ENCODE measurements at places on chromosomes 11 and 22.

GRCh38 chr11:11937957-11938356 lies 70.5 kb downstream of the DKK3 start:
- no peak for DNase-seq

DNA sequence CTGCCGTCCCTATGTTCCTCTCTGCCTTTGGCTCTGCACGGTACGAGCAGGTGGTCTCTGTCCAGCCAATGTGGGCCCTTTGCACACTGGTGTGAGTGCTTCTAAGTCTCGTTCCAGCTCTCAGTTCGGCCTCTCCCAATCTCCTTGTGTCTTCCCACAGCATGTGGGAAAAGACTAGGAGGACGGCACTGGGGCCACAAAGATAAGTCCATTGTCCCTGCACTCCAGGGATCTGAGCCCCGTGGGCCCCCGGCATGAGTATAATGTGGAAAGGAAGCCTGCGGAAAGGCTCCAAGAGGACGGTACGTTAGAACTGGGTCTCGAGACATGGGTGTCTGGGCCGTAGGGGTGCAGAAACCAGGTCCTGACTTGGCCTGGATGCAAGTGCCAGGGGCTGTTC lies 16.4 kb downstream of the MYEOV start:
- no peak for DNase-seq

GRCh38 chr11:127074151-127074761 lies 73.7 kb upstream of the KIRREL3 start:
- DNase-seq, result no peak

GRCh38 chr22:41976070-41976901 lies 7.0 kb downstream of the SEPTIN3 start:
- no peak for DNase-seq

GRCh38 chr11:121909596-121909995 lies 206.4 kb downstream of the BLID start:
- DNase-seq, result no peak

DNA sequence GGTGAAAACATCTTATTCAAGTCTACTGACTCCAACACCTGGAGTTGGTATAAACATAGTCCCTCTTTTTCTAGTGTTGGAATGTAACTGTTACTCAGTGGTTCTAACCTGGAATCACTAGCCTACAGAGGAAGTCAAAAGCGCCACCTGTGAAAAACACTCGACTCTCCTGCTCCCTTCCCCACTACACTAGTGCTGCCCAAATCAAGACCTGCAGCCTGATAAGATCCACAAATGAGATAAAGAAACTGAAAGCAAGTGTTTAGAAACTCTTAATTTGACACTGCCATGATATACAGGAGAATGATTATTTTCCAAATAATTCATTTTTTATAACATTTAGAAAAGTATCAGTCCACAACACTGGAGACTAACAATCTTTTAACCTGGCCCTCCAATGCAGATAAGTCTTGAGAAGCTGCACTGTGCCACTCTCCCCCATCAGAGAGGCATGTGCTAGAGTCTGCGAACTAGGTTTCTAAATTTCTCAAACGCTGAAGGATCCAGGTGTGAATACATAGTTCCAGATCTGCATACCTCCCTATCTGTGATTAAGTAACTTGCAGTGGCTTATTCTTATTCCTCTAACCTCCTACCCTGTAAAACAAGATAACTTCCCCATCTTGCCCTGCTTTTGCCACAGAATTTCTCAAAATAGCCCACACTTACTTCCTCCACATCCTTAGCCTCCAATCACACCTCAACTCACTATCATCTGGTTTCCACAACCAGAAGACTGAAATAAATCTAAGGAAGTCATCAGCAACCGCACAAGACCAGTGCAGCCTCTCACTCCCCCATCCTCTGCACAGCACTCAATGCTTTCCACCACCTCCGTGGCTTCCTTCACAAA lies 88.1 kb downstream of the RRAS2 start:
- DNase-seq, result no peak

DNA sequence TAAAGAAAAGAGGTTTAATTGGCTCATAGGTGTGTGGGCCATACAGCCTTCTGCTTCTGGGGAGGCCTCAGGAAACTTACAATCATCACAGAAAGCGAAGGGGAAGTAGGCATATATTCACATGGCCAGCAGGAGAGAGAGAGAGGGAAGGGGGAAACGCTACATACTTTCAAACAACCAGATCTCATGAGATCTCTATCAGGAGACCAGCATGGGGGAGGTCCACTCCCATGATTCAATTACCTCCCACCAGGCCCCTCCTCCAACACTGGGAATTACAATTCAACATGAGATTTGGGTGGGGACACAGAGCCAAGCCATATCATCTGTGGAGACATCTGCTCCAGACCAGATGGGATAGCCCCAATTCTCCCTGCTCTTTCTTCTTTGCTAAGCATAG lies 866.0 kb downstream of the BRD1 start:
- DNase-seq, result no peak

DNA sequence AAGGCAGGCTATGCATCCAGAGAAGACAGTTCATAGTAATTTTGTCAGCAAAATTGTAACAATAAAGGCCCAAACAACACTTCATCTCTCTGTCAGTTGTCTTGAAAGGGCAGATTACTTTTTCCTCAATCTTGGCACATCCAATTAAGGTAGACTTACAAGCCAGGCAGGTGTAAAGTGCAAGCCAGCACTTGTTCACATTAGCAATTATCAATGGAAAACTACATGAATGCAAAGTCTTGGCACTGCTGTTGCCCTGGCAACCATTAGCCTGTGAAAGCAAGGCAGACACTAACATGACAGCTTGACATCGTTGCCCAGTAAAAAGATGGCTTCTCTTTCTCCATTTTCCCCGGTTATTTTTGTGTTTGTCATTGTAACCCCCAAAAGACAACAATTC lies 677.2 kb upstream of the TENM4 start:
- DNase-seq, result no peak

GRCh38 chr11:120840661-120841060 lies 183.2 kb upstream of the TBCEL start:
- no peak for DNase-seq

DNA sequence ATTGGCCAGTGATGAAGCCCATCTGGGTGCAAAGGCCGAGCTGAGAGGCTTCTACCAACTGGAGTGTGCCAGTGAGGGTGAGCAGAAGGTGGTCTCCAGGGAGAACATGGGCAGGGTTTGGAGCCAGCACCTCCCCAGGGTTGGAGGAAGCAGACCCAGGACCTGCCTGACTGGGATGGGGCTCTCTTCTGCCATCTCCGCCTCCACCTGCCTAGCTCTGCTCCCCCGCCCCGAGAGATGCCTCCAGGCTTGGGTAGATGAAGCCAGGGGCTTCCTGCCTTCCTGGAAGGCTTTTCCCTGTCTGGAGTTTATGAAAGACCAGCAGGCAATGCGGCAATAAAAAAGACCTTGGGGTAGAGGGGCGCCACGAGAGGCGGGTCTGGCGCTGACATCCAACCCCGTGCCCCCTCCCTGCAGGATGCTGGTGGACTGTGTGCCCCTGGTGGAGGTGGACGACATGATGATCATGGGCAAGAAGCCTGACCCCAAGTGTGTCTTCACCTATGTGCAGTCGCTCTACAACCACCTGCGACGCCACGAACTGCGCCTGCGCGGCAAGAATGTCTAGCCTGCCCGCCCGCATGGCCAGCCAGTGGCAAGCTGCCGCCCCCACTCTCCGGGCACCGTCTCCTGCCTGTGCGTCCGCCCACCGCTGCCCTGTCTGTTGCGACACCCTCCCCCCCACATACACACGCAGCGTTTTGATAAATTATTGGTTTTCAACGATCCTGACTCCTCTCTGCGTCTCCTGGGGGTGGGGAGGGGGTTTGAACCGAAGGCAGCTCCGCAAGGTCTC lies 3.3 kb downstream of the SELENOM start:
- no peak for DNase-seq

DNA sequence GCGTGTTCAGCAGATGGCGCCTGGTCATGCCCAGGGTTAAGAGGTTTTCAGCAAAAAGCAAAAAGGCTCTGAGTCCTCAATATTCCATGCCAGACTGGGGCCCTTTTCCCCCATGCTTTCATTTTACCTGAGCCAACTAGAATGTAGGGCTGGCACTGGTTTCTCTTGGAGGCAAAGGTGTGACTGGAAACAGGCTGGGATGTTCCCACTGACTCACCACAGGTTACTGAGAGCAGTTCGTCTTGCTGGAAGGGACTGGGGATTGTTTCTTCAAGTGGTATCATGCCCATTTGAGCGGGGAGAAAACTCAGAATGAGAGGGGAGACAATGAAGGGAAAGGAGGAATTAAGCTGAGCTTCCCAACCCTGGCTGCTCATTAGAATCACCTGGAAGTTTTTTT lies 243.9 kb downstream of the TENM4 start:
- no peak for DNase-seq

- DNase-seq, result no peak
Measured at GRCh38 chr11:62747475-62748160, 6.3 kb downstream of the ZBTB3 start.

DNA sequence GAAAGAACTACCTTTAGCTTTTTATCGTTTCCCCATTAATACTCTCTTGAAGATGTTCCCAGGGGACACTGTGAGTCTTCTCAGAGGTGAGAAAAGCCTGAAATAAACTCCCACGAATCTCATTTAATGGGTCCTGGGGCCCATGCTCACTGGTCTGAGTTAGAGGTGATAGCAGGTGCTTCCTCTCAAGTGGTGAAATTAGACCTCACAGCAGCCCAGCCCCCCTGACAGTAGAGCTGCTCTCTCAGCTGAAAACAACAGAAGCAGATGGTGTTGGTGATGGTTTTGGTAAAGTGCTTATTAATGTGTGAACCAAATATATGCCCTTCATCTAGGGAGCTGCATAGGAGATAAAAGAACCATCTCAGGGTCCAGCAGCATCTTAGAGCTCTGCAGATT lies 76.8 kb upstream of the VPREB1 start:
- no peak for DNase-seq

DNA sequence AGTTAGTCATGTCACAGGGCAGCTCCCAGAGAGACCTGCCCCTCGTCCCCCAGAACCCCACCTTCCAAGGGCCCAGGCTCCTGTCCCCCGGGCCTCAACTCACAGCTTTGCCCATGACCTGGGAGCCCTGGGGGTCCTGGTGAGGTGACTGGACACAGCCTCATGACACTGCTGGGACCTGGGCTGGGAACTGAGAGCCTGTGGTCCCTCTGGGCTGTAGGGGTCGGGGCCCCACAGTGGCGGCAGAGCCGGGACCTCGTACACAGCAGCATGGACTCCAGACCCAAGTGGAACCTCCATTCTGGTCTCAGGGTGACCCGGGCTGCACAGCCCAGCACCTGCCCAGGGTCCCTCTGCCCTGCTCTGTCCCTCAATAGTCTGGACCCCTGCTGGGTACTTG lies 6.9 kb downstream of the APOBEC3A start:
- DNase-seq, result no peak

DNA sequence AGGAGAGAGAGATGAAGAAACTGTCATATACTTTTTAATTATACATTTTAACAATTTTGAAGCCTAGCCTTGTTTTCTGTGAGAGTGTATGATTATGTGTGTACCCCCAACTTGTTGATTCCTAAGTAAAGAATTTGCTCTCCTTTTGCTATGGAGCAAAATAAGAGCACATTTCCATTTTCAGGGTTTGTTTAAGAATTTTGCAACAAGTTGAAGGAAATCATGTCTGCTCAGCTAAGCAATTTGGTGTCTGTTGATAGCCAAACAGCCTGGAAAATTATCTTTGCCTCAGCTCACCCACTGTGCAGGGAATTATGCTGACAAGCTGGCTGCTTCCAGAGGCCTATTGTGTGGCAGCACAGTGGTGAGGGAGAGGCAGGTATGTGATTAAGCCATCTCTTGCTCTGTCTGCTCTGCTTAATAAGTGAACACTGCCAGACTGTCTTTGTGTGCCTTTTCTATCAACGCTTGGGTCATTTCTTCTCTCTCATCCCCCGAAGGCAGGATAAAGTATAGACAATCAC lies 135.1 kb upstream of the TTC12 start:
- DNase-seq, result no peak

DNA sequence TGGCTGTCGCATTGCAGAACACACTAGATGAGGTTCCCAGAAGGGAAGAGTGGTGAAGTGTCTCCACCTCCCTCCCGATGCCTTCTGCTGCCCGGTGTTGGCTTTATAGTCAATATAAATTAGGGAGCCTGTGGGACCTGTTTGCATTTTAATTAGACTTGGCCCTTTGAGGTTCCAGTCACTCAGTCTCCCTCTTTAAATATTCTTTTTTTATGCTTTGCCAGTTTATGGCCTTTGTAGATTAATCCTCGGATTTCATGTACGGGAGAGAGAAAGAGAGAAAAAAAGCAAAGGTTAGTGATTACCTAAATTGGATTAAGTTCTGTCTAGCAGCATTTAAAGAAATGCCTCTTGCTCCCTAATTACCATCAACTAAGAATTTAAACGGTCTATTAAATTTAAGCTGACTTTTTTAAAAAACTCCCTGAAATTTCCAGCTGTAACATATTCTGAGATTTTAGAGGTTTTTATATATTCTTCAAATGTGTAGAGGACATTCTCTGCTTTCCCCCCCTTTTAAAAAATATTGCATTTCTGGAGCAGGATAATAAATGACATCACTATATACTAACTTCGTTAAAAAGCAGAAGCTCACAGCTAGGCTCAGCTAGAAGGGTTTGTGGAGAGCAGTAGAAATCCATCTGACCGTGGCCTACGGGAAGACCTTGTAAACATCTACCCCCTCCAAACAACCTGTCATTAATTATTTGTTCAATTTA lies 84.4 kb downstream of the PRR5L start:
- DNase-seq, result no peak

DNA sequence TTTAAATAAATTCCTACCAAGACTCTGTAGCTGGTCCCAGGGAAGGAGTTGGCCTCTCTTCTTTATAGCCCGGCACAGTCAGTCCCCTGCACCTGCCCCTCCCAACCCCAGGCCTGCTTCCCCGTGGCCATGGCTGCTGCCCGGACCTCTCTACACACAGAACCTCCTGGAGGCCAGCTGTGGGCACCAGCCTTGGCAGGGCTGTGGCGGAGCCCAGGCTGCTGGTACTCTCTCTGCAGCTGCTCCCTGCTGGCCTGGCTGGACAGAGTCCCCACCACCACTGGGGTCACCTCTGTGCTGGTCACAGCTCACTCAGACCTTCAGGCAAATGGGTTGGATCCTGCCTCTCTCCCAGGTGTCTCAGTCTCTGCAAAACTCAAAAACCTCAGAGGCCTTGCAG lies 69.3 kb downstream of the LRP5 start:
- no peak for DNase-seq

- no peak for DNase-seq
Measured at GRCh38 chr11:120331301-120331996, 4.8 kb upstream of the ARHGEF12 start.

DNA sequence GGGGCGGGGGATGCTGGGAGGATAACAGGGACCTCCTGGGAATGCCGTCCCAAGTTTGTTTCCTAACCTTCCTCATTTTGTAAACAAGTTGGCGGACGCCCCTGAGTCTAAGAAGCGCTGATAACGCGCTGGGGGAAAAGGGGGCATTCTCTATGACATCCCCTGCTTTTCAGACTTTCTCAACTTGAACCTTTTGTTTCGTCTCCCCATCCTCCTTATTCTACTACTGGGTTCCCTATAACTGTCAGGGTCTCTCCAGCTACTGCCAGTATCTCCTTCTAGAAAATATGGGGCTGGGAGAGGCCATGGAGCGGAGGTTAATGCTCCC lies 654 bp downstream of the TMEM86A start:
- no peak for DNase-seq

All from tibial nerve (tissue), 4 donors.